ENCODE measurements at places on chromosomes 3 and 15.

DNA sequence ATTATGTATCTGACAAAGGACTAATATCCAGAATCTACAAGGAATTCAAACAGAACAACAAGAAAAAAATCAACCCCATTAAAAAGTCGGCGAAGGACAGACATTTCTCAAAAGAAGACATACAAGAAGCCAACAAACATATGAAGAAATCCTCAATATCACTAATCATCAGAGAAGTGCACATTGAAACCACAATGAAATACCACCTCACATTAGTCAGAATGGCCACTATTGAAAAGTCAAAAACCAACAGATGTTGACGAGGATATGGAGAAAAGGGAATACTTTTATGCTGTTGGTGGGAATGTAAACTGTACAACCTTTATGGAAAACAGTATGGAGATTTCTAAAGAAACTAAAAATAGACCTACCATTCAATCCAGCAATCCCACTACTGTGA is 233.1 kb upstream of the PLSCR5 start:
- DNase-seq: no peak

DNA sequence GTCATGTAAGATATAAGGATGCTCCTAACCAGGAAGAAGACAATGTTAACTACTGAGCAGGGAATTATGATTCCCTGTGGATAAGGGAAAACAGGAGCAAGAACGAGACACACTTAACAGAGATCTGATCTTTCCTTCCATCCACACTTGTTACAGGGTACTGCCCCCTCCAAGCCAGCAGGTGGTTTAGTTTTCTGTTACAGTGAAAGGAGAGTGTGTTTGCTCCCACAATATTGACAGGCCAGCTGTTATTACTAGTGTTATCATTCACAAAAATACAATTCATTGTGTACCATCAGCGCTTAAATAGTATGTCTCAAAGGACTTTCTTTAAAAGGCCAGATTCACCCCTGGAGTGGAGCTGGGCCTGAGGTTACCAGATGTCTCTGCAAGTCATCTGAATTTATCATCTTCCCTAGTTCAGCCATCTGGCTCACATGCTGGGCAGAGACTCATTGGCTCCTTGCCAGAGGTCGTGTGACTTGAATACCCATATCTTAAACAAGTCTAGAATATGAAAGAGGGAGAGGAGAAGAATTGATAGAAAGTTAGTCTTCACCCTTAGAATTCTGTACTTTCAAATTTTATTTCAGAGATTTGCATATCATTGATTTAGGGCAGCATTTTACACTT is 16.8 kb upstream of the FMN1 start:
- DNase-seq: no peak

GRCh38 chr3:57825116-57825515 is 69.0 kb downstream of the SLMAP start:
- DNase-seq: no peak

DNA sequence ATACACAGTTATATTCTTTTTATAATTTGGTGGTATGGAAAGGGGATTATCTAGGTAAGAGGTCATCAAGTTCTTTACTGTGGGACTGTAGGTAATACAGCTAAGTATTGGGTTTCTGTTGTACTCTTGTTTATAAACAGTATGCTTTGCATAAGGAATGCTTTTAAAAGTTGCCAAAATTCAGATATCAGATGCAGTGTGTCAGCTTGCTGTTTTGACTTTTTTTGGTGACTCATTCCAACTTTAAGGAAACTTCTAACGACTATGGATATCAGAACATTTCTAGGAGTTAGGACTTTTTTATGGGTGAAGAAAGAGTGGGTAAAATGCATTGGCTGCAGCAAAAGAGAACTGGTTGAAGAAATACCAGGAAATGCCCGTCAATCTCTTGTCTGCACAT is 2.8 kb downstream of the SCAANT1 start:
- DNase-seq: no peak

DNA sequence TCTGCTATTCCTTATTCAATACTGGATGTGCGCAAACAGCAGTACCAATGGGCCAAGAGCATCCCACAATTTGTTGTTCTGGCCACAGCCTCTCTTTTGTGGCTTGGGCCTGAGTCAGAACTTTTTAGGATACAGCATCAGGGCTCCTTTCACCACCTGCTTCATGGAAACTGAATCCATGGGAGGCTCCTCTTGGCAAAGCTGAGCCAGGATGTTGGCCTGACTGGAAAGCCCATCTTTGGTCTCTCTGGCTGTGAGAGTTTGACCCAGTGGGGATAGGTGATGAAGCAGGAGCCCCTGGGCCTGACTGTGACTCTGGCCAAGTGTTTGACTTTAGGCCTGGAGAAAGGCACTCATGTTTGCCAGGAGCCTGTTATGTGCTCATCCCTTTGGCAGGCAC is 27.6 kb downstream of the IL16 start:
- DNase-seq: no peak

- DNase-seq: peak; percentile 23
Measured at GRCh38 chr3:179072100-179072438, 460 bp upstream of the ZMAT3 start.

GRCh38 chr3:166837535-166837934 is 542.6 kb downstream of the ZBBX start:
- no peak for DNase-seq

DNA sequence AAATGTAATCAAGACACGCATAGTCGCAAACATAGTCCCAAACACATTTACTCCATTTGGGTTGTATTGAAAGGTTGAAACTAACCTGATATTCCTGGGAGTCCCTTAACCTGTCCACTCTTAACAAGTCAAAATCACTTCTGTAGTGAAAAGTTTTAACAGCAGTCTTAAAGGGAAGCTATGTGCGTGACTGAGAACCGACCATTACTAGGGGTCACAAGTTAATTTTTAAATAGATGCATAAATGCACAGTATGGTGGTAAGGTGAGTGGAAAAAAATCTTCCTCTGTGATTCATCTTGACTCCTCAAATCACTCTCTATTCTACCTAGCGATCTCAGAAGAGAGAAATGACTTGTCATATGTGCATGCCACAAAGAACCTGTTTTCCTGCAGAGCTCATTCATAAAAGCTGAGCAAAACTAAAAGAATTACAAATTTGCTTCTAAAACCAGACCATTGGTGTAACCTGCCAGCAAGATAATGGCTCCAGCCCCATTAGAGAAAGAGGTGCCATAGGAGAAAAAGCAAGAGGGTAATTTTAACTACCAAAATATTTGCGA is 4.8 kb downstream of the GPR15 start:
- DNase-seq: no peak

DNA sequence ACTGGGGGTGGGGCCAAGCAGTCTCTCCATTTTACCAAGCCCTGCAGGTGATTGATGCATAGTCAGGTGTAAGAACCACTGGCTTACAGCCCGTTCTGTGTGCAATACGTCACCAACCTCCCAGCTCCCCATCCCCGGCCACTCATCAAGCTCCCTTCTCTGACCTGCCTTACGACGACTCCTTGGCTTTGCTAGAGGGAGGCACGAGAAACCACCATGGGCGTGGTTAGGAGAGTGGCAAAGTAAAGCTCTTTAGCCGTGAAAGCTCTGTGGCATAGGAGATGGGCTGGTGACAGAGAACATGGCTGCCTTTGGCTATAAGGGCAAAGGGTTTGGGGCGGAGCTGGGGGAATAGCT is 109.1 kb downstream of the BDH1 start:
- no peak for DNase-seq

GRCh38 chr3:22360970-22361369 is 610.0 kb upstream of the ZNF385D start:
- DNase-seq: no peak

- no peak for DNase-seq
Measured at GRCh38 chr15:99721896-99722295, 11.3 kb downstream of the LYSMD4 start.

- no peak for DNase-seq
Measured at GRCh38 chr3:50267280-50267913, 1.6 kb upstream of the SEMA3B start.

DNA sequence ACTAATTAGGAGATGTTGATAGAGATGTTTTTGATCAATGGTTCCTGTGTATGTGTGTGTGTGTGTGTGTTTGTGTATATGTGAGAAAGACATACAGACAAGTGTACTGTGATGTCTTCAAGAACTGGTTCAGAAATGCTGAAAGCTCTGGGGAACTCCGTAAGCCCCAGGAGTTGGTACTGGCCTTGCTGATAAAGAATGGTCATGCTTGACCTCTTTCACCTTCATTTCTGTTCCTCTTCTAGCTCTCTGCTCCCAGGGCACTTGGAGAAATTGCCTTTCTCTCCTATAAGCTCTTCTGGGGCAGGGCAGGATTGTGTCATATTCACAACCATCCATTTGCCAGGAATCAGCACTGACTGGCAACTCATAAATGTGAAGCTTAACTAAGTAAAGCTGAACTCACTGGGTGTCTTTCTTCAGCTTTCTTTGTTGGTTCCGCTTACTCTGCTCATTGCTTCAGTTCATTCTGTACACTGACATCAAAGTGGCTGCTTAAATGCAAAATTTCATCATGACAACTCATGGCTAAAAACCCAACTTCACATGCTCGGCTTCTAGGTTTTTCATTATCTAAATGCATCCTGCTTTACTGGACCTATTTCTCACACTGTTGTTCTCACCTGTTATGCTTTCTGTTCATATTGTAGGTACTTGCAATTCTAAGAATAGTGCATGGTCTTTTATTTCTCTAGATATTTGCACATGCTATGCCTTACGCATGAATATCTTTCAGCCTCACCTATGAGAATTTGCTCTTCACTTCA is 162.1 kb upstream of the LYSMD4 start:
- DNase-seq: no peak

DNA sequence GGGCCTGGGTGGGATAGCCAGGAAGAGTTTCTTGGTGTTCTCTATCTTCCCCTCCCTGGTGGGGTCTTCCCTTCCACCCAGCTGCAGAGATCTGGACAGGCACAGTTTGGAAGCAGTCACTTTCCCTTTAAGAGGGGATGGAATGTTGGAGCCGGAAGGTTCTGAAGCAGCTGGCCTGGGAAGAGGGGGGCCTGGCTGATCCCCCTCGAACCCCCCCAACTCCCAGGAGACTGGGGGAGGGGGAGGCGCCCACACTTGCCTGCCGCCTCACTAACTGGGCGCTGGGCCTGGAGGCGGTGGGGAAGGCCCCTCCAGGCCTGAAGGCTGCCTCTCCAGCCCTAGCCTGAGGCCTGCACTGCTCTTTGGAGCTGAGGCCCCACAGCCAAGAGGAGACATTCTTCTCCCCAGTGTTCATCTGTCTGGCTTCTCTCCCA is 1.4 kb downstream of the DVL3 start:
- DNase-seq: no peak

DNA sequence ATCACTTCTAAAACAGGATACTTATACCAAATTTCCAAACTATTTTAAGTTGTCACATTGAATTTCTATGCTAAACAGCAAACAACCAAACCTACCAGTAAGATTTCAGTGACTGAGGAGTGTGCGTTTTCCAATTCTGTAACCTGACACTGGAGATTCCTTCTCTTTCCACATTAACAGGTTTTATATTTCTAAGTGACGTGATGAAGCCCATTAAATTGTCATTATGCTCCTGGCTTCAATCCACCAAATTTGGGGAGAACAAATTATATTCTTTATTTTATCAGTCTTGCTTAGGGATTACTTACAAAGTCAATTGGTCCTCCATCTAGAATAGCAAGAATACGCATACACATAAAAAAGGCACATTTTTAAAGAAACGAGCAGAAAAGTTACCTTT is 764.8 kb upstream of the NR2F2 start:
- no peak for DNase-seq

GRCh38 chr3:124559846-124560574 is 170.2 kb upstream of the UMPS start:
- DNase-seq: peak; percentile 58

- no peak for DNase-seq
Measured at GRCh38 chr3:64684715-64685261, 3.0 kb downstream of the ADAMTS9 start.

DNA sequence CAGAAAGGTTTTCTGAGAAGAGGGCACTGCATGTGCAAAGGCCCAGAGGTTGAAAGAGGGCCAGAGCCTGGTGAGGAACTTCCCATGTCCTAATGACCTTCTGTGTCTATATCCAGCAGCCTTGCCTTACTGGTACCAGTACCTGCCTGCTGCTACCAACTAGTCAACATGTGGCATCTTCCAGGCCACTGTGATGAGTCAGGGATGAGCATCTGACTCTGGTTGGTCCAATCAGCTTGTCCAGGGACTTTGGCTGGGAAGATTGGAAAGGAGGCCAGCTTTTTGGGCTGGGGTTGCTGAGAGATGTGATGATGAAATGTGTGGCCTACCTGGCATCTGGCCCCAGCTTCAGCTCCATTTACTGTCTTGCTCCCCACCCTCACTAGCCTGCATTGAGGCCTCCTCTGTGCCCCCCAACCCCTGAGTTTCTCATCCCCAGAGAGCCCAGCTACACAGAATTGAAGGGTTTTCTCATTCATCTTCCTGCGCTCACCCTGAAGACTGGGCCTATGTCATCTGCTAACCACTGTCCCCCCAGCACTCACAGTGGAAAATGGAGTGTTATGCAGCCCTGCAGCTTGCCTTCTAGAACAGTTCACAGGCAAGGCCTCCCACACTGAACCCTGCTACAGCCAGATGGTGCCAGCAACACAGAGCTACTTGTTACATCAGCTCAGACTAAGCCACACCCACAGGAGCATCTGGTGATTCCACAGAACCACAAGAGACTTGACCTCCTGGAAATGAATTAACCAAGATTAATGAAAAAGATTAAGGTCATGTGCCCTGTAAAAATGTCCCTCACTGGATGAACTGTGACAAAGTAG is 1.3 kb upstream of the TWF2 start:
- no peak for DNase-seq

Data from GM19239 (cell line).